ENCODE measurements at places on chromosomes 3 and 15.

- DNase-seq, result no peak
Measured at GRCh38 chr3:40843851-40844548, 319.2 kb downstream of the ZNF621 start.

DNA sequence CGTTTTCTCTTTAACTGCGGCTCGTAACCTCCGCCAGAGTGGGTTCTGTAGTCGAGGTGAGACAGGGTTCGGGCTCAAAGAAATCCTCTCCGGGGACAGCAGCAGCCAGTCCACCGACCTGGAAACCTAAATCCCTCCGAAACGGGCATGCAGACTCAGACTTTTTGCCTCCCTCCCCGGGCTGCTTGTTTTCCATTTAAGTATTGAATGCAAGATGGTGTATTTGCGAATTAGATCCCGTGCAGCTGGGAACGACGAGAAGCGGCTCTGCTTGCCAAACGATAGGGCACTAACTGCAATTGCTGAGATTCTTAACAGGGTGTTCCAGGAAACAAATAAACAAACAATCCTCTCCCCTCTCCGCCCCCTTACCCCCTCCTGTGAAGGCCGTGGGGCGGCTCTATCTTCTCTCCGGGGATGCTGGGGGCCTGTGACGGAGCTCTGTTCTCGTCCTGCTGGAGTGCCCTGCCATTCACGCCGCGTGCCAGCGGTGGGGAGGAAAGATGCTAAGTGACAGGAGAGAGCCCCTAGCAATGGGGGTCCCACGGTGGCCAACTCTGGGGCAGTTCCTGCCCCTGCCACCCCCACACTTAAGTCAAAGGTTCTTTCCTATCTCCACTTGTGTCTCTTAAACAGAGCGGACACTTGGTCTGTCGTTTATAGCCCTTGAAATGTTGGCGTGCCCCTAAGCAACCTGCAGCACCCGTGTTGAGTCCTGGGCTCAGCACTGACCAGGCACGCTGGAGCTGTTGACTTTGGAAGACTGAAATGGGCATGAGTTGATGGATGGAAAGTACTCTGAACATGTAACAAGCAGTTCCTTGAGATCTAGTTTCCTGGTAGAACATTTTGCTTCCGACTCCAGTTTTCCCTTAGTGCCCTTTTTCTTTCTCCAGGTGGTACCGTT is 1.3 kb upstream of the ETV5 start:
- DNase-seq, result peak; percentile 28

- DNase-seq, result no peak
Measured at GRCh38 chr3:13688034-13688433, 139.1 kb downstream of the FBLN2 start.

- no peak for DNase-seq
Measured at GRCh38 chr15:34883042-34883441, 86.5 kb downstream of the AQR start.

- no peak for DNase-seq
Measured at GRCh38 chr3:4751502-4752101, 227.6 kb upstream of the BHLHE40 start.

- no peak for DNase-seq
Measured at GRCh38 chr3:41236228-41236627, 36.9 kb downstream of the CTNNB1 start.

- DNase-seq, result no peak
Measured at GRCh38 chr3:137998121-137999042, 11.6 kb upstream of the CLDN18 start.

DNA sequence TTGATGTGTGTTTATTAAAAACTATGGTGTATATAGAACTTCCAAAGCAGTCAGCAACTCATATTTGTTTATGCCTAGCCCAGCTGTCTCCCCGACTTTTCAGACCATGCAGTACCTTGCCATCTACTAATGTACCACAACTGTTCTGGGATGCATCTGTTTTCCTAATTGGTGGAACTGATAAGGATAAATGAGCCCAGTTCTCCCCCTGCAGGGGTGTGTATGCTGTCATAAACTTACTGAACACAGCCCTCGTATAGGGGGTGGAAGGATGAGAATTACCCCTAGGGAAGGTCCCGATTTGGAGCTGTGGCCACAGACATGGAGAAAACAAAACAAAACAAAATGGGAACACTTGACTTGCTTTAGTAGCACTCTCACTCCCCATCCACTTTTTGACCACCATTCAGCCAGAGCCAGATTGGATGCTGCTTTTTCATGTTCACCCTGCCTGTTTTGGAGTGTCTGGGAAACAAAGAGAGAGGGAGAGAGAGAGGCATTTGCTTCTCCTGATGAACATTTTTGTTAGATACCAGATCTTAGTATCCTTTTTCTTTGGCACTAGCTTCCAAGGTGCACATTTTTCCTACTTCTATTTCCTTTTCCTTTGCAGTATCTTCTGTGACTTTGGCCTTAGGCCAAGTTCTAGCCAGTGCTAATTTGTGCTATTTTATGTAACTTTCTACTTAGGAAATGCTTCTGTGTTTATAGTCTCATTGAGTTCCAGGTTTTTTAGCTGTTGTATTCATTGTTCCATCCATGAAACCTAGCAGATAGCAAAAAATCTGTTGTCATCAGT is 29.1 kb downstream of the CADM2 start:
- no peak for DNase-seq

DNA sequence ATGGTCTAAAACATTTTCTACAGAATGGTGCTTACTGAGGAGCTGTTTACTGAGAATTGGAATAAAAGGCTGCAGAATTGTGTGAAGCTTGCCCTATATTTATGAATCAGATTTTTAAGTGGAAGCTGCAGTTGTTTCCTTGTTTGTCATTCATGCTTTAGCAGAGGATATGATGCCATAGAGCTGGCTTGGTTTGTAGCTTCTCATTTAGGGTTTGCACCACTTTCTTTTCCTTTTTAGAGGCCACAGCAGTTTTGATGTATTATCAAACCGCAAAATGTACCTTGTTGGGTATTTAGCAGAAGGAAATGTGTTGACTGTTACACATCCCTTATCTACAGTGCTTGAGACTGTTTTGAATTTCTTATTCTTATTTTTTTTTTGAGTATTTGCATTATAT is 66.2 kb downstream of the RASA2 start:
- DNase-seq, result no peak

- DNase-seq, result peak; percentile 66
Measured at GRCh38 chr3:186705882-186706780, 11.0 kb upstream of the KNG1 start.

DNA sequence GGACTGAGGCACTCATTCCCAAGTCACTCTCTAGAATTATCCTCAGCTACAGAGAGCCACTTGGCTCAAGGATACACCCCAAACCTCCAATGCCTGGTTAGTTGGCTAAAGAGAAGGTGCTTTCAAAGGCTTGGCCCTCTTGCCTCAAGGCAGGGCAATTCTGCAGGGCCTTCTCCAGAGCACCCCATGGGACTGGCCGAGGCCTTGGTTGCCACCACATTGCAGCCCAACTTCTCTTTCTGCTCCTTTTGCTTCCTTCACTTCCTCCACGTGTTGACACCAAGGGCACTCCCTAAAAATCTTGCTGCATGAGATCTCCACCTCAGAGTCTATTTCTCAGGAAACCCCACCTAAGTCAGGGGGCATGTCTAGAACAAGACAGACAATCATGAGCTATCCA is 36.7 kb downstream of the MEGF11 start:
- no peak for DNase-seq

GRCh38 chr3:25454005-25454927 is 26.2 kb downstream of the RARB start:
- no peak for DNase-seq

- DNase-seq, result no peak
Measured at GRCh38 chr3:66413151-66413751, 87.6 kb downstream of the LRIG1 start.

GRCh38 chr3:161221806-161222600 is 892 bp downstream of the NMD3 start:
- DNase-seq, result no peak

DNA sequence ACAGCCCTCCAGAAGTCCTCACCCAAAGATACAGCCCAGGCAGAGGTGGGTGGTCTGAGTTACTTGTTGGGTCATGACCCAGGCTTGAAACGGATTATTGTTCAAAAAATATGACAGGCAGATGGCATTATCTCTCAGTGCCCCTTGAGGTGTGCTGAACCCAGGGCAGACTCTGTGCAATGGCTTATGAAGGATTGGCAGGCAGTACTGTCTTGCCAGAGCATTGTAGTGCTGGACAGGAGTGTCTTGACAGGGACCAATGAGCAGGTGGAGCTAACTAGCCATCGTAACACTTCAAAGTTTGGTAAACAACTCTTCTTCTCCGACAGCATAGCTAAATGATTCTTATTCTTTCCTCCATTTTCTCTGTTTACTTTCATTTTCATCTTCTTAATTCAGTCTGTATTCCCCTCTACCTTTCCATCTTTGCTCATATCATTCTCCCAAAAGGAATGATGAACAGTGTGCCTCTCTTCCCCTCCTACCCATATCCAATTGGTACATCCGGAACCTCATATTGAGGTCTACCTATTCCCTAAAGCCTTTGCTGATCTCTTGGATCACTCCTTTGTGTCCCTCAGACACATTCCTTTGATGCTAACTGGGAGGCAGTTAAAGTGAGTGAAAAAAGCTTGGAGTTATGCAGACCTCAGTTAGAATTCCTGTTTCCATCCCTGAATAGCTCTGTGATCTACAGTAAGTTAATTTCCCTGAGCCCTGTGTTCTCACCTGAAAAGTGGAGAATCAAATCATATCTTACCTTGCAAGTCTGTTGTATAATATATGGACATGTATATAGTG is 2.6 kb upstream of the IL20RB start:
- DNase-seq, result no peak

DNA sequence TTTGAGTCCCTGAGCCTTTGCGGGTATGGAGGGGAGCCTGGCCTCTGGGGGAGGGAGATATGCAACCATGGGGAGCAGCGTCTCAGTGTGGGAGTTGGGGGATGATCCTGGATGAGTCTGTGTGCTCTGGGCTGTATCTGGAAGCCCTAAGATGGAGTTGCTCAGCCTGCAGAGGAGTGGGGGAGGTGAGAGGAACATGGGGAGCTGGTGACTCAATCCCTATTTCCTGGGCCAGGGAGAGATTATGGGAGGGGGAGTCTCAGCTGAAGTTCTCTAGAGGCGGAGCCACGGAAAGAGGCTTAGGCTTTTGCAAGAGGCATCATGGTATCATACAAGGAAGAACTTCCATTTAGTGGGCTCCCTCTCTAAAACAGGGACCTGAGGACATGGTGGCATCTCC is 59.5 kb upstream of the TMEM115 start:
- no peak for DNase-seq

DNA sequence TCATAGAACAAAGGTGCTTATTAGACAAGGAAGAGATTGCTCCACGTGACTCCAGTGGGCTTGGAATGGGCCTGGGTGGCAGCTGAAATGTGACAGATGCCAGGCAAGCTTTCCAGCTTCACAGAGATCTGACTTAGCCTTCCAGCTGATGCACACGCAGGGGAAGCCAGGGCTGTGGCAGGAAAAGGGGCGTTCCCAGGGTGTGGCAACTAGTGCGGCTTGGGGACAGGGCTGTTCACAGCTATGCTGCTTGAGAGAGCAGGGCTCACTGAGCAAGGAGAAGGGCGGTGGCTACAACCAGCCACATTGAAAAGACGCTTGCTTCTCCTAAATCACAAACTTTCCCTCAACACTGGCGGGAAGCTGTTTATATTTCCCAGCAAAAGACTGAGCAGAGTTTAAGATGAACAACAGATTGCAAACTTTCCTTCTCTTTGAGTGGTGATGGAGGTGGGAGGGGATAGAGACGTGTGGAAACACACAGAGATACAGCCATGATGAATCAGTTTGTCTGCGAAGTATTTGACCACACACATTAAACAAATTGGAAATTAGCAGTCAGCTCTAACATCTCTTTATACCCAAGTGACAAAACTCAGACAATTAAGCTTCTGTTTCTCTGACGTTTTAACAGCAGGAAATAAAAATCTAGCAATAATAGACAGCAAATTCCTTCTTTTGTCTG is 127.5 kb downstream of the BDH1 start:
- DNase-seq, result peak; percentile 79
